Stimulated activated CD8-positive, alpha-beta memory T cell treated with anti-CD3 and anti-CD28 coated beads, Interleukin-15, amount 100 ng/mL, for 1 hour (primary cell): ENCODE measurements at places on chromosomes 12 and 14.

- DNase-seq: no peak
These were observed 69.7 kb upstream of the BTG1 start for GRCh38 chr12:92215358-92215757.

- no peak for DNase-seq
These were observed 1.2 kb downstream of the FLRT2 start for GRCh38 chr14:85531141-85531586.

DNA sequence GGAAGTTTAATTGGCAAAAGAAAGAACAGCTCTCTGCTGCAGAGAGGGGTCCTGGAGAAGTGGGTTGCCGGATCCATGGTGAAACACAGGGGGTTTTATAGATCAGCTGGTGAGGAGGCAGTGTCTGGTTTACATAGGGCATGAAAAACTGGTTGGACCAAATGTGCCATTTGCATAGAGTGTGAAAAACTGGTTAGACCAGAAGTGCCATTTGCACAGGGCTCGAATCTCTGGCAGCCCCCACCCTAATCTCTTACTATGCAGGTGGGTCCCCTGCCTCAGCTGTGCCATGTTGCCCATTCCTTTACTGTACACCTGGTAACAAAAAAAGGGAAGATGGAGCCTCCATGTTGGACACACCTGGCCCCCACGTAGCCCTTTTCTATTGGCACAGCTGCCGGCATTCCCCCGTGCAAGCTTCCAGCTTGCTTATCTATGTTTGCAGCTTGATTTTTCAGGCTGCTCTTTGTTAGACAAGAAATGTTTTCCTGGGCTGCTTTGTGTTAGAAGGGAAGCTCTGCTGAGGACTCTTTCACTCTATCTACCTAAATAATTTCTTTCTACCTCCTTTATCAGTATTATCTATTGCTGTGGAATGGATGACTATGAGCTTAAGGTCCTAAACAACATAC, 61.1 kb upstream of the TMEM132D start:
- DNase-seq: no peak

GRCh38 chr14:103483600-103483999, 39.0 kb downstream of the CKB start:
- DNase-seq: no peak

DNA sequence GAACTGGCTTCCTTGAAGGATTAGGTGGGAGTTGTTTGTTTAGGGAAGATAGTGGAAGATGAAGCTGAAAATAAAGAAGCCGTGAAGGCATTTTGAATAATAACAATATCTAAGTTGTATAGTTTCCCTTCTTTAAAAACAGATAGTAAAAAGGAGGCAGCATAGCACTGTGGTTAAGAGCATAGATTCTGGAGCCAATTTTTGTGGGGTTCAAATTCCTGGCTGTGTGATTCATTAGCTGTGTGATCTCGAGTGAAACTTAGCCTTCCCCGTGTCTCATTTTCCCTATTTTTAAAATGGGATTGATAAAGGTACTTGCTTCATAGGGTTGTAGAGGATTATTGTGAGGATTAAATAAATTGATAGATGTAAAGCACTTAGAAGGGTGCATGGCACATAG, 104.5 kb downstream of the MYRFL start:
- no peak for DNase-seq

DNA sequence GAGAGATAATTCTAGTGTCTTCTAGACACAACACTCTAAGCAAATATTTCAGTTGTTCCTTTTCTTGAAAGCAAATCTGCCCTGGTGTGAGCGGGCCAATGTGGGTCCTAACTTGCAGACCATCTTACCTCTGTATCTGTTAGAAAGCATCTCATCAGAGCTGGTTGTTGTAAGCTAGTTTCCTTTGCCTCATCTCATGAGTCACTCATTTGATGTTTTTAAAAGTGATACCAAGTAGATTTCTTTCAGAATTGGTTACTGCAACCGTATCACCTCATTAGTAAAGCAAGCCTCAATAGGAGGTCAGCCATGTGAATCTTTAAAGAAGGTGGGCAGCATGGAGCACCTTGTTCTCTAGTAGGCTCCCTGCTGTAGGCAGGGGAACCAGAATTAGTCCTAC, 78.6 kb downstream of the DAAM1 start:
- DNase-seq: no peak

DNA sequence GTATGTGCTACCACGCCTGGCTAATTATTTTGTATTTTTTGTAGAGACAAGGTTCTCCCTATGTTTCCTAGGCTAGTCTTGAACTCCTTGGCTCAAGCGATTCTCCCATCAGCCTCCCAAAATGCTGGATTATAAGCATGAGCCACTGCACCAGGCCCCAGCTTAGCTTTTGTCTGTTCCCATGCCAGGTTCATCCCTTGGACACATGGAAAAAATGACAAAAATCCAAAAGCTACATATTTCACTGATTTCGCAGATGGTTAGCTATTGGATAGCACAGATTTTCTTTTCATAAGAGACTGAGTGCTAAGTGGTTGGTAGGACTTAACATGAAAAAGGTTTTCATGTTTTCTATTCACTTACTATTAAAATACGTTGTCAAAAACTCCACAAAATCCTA, 286.6 kb upstream of the KITLG start:
- no peak for DNase-seq

DNA sequence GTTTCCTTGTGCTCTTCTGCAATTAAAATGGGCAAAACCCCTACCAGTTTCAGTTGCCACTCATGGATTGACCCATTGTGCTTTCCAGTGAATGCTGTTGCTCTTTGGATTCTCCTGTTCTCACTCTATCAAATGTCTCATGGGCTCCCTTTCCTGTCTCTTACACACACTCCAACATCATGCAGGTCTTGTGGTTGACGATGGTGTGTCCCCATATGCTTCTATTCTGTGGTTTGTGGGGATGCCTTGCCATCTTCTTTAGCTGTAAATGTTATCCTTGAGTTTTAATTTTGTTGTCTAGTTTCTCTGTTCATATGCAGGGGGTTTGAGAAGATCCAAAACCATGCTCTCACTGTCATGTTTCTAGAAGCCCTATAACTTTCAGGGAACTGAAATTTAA, 31.9 kb upstream of the FBXO34 start:
- DNase-seq: no peak

DNA sequence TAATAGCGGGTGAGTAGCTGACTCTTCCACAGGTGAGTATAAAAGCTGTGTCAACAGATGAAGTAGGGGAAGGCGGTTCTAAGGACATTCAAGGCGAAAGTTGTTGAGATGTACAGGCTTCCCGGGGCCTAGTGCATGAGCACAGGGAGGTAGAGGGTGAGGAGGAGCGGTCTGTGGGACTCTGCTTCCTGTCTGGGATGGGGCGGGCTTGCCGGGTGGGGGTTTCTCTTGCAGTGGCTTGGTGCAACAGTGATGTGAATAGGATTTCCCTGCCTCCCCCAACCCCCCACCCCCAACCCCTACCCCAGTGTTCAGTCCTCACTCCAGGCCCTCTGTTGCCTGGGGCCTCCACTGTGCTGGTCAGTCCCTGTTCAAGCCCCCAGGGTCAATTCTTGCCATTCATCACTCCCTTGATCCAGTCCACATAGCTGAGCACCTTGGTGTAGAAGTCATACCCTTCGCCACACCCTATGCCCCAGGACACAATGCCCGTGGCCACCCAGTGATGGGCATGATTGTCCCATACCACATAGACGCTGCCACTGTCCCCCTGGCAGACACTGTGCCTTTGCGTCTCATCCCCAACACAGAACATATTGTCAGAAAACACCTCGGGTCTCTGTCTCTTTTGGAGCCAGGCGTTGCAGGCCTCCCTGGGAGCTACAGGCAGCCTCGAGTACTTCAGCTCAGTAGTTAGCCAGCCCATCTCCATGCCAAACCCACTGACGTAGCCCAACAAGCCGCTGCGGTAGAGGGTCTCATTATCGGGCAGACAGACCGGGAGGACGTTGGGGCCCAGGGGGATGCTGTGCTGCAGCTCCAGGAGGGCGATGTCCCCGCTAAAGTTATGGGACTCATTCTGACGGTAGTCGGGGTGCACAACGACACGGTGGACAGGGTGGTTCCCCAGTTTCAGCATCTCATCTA, 4.0 kb upstream of the C1R start:
- DNase-seq: no peak

- no peak for DNase-seq
These were observed 117.4 kb downstream of the DAD1 start for GRCh38 chr14:22471545-22472121.

- no peak for DNase-seq
These were observed 97.9 kb downstream of the RFLNA start for GRCh38 chr12:124392667-124393413.

GRCh38 chr12:81181691-81182090, 103.8 kb downstream of the ACSS3 start:
- DNase-seq: no peak

DNA sequence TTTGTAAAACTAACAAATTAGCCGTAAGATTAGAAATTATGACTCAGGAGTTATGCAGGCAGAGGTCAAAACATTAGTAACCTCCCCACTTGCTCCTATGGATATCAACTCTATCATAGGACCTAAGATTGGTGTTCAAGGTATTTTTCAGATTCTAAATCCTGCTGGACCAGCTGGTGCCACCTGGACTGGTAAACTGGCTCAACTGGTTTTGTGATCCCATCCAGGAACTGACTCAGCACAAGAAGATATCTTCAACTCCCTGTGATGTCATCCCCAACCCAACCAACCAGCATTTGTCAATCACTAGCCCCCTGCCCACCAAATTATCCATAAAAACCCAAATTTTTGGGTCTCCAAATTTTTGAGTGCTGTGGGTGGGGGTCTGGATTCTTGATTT, 98.1 kb upstream of the OR4E1 start:
- DNase-seq: no peak

DNA sequence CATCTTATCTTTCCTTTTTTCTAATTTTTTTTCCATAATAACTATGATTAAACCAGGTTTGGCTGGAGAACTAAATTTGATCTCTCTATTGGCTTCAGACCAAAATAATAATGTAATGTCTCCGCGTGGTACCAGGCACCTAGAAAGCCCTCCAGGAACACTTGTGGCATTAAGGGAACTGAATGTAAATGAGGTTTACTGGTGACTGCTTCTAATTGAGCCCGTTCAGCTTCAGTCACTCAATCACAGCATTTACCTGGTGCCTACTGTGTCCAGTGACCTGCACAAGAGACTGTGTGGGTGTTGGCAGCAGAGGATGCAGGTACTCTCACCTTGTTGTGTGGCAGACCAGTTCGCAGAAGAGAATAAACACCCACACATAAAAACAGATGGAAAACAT, 302.5 kb downstream of the DPF3 start:
- DNase-seq: no peak

- peak; percentile 58 for DNase-seq
These were observed 17.6 kb upstream of the RNASE3 start for GRCh38 chr14:20873370-20874177.

DNA sequence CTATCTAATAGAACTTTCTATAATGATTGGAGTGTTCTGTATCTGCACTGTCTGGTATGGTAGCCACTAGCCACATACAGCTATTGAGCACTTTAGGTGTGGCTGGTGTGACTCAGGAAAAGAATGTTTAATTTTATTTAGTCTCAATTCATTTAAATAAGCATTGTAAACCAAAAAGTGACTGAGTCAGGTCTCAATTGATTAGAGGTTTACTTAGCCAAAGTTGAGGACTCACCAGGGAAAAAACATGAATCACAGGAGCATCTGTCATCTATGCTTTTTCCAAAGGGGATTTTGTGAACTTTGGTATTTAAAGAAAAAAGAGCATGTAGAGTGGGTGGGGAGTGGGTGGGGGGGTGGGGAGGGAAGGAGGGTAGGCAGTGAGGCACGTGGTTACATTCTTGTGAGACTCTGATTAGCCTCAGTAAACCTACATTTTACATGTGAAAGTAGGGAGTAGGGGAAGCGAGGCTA, 473.1 kb downstream of the ATP23 start:
- DNase-seq: no peak

DNA sequence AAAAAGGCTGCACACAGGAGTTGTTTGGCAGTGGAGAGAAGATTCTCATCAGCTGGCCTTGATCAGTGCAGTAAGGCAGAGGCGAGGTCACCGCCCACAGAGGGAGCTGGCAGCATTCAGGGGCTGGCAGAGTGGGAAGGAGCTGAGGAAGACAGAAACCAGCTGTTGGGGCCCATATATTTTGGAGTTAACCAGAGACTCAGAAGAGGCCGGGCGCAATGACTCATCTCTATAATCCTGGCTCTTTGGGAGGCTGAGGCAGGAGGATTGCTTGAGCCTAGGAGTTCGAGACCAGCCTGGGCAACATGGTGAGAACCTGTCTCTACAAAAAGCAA, 17.7 kb downstream of the SMCO2 start:
- no peak for DNase-seq

DNA sequence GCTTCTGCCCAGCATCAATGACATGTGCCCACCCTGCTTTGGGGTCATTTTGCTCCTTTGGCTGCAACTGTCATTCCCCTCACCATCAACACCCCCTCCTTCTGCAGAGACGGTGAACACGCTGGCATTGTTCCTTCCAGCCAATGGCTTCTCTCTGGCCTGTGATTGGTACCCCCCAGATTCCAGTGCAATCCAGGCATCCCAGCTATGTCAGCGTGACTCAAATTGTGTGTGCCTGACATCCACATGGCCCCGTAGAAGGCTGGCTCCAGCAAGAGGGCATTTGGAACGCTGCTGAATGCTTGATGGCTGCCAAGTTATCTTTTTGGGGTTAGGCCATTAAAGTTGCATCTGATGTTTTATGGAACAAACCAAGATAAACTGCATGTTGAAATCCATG, 21.0 kb upstream of the CCND2 start:
- DNase-seq: no peak

DNA sequence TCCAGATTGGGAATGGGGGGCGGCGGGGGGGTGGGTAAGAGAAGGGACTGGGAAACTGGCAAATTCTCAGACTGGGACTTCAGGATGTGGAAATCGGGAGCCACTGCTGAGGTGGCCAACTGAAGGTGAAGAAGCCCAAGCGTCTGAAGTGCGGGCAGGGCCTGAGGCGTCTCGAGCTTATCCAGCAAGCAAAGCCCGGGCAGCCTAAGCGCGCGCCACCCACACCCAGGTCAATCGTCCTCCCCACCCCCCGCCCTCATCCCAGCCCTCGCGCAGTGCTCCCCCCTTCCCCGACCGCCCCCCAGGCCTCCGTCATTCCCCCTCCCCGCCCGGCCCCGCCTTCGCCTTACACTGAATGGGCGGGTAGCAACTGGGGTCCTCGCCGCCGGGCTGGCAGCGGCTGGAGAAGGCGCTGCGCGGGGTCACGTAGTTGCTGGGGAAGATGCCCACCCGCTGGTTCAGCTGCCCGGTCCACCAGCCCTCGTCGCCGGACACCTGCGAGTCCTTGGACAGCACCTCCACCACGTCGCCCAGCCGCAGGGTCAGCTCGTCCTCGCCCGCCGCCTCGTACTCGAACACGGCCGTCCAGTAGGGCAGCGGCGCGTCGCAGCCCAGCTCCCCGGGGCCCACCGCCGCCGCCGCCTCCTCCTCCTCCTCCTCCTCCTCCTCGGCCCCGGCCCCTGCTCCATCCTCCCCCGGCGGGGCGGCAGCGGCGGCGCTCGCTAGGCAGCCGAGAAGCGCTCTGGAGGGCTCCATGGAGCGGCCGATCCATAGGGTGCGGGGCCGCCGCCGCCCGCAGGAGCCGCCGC, 693 bp downstream of the MAP3K9 start:
- DNase-seq: no peak

- no peak for DNase-seq
These were observed 604 bp upstream of the ARHGEF25 start for GRCh38 chr12:57610554-57611107.
